ENCODE measurements at places on chromosomes 7 and 10. TPM values are rescaled to one million over a fixed set of nuclear protein-coding genes. Genes with fewer than 3 reads are reported as not detected.

The PON1 gene
- not detected for total RNA-seq

The CPN1 gene
- total RNA-seq, result not detected

The METTL27 gene
- total RNA-seq, result 0.78 TPM

The PHKG1 gene
- total RNA-seq, result 3.6 TPM

The CYP17A1 gene
- not detected for total RNA-seq

The PPP3CB gene
- 122 TPM for total RNA-seq

The UPP1 gene
- 1.4 TPM for total RNA-seq

The TCERG1L gene
- total RNA-seq, result 1.6 TPM

The ARL4A gene
- total RNA-seq, result 82.2 TPM

The CCDC3 gene
- total RNA-seq, result 12.8 TPM

The PLPP4 gene
- 20.4 TPM for total RNA-seq

The PLCE1 gene
- total RNA-seq, result 10.1 TPM

DNA sequence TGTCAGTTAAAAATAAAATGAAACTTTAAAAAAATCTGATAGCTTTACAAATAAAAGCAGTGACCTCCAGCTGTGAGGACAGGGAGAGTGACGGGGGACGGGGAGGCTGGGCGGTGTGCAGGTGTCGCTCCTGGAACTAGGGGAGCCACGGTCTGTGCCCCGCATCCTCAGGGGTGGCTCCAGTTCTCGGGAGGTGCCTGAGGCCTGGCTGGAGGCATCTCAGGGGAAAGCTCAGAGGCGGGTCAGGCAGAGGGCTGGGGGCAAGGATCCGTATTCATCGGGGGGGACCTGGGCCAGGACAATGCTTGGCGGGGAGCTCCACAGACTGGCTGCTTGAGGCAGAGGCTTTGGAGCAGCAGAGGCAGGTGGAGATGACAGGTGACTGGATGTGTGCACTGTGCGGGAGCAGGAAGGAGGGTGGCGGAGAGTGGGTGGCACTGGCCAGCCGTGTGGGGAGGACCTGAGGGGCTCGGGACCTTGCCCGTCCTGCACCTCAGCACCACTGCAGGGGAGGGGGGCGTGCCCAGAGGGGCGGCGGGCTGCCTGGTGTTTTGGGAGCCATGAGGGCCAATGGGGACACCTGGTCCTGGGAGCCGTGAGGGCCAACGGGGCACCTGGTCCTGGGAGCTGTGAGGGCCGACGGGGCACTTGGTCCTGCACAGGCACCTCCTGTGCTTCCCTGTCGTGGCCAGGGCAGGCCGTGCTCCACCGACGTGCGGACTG is 13.2 kb downstream of the PWWP2B start:
- no peak for DNase-seq

DNA sequence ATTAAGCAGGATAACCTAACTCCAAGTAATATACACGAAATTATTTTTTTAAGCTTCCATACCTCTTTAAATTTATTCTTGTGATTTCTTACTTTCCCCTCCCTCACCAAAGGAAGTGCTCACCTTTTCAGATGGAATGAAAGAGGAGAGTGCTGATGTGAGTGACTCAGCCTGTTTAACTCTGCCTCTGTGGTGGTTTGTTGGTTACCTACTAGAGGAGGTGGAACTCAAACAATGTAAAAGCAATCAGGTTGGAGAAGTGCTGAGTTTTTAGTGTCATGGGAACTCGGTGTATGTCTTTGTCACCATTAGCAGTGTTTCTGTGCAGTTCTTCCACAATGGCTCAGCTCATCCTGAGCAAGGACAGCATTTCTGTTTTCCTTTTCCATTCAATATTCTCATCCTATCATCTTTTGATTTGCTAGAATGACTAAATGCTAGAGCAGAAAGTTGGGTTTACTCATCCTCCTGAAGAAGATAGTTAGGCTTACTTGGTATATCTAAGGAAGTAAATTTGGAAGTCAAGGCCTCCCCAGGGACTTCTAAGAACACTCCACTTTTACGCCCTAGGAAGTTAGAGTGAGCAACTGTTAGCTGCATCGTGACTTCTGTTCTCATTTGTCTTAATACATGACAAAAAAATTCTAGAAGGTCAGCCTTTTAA is 6.0 kb downstream of the ADD3 start:
- no peak for DNase-seq

- no peak for DNase-seq
Measured at GRCh38 chr7:2632733-2633537, 1.1 kb downstream of the TTYH3 start.

DNA sequence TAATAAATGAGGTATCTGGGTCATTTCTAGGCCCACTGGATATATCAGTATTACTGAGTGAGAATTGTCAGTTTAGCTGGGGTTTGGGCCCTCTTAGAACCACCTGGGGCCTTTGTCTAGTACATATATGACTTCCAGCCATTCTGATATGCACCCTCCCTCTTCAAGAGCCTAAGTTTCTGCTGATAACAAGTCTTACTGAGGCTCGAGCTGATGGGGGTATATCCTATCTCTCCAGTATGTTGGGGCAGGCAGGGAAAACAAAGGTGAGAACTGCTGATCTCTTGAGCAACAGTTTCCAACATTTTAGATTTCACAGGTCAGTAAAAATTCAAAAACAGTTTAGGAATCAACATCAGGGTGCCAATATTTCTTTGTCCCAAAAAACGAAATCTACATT is 10.8 kb upstream of the ZNRF2 start:
- DNase-seq, result no peak

- DNase-seq, result no peak
Measured at GRCh38 chr7:105890290-105890997, 14.0 kb upstream of the ATXN7L1 start.

- no peak for DNase-seq
Measured at GRCh38 chr10:515674-516073, 173.8 kb downstream of the DIP2C start.

GRCh38 chr7:70406950-70407209 is 725.1 kb upstream of the GALNT17 start:
- no peak for DNase-seq

GRCh38 chr7:124062171-124062570 is 29.3 kb upstream of the TMEM229A start:
- no peak for DNase-seq

- no peak for DNase-seq
Measured at GRCh38 chr10:114357515-114357996, 46.7 kb downstream of the AFAP1L2 start.

GRCh38 chr7:100400041-100400440 is 26.8 kb downstream of the PILRA start:
- DNase-seq, result no peak

All from occipital lobe (tissue), 3 donors.